ENCODE measurements at places on chromosomes 16 and 17. TPM values are rescaled to one million over a fixed set of nuclear protein-coding genes. Genes with fewer than 3 reads are reported as not detected.

CES5A gene
- not detected for total RNA-seq

IL4R gene
- 25.0 TPM for total RNA-seq

KRTAP17-1 gene
- total RNA-seq = 0.33 TPM

KCTD19 gene
- total RNA-seq = 0.16 TPM

HIGD1B gene
- not detected for total RNA-seq

EFNB3 gene
- total RNA-seq = 3.8 TPM

FMNL1 gene
- 11.4 TPM for total RNA-seq

CHST4 gene
- not detected for total RNA-seq

PRR35 gene
- not detected for total RNA-seq

ICAM2 gene
- 6.8 TPM for total RNA-seq

MGAT5B gene
- 0.33 TPM for total RNA-seq

FN3K gene
- total RNA-seq = 7.7 TPM

CACNA1G gene
- total RNA-seq = 0.38 TPM

All from mesangial cell (primary cell).